ENCODE measurements at places on chromosomes 4 and X. TPM values are rescaled to one million over a fixed set of nuclear protein-coding genes. Genes with fewer than 3 reads are reported as not detected.

The PDGFC gene
- total RNA-seq, result 22.2 TPM

The TBX22 gene
- not detected for total RNA-seq

The TMEM31 gene
- total RNA-seq, result not detected

The FABP2 gene
- not detected for total RNA-seq

The RHOXF2B gene
- total RNA-seq, result not detected

Data from cardiac atrium fibroblast (primary cell).